D721Med (cell line): ENCODE measurements at places on chromosomes 6 and 20.

- DNase-seq: no peak
These were observed 60.6 kb upstream of the E2F3 start for GRCh38 chr6:20341096-20341495.

GRCh38 chr6:72789145-72789544, 167.3 kb downstream of the KCNQ5 start:
- DNase-seq: no peak

- DNase-seq: no peak
These were observed 78.6 kb upstream of the PLN start for GRCh38 chr6:118469468-118469867.

- DNase-seq: peak; percentile 73
These were observed at the start of gene COQ3 for GRCh38 chr6:99393698-99394531. TSS of gene COQ3 (minus strand) at chr6:99394195. CDS start at chr6:99394179, 16 bp downstream.

- DNase-seq: no peak
These were observed 5.2 kb downstream of the SYTL3 start for GRCh38 chr6:158654960-158655489.

GRCh38 chr20:29873946-29874345, 1383.5 kb upstream of the DEFB115 start:
- no peak for DNase-seq

DNA sequence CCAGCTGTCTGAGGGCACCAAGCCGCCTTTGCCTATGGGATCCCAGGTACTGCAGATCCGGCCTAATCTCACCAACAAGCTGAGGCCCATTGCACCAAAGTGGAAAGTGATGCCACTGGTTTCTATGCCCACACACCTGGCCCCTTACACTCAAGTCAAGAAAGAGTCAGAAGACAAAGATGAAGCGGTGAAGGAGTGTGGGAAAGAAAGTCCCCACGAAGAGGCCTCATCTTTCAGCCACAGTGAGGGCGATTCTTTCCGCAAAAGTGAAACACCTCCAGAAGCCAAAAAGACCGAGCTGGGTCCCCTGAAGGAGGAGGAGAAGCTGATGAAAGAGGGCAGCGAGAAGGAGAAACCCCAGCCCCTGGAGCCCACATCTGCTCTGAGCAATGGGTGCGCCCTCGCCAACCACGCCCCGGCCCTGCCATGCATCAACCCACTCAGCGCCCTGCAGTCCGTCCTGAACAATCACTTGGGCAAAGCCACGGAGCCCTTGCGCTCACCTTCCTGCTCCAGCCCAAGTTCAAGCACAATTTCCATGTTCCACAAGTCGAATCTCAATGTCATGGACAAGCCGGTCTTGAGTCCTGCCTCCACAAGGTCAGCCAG, 283.0 kb downstream of the TSHZ2 start:
- DNase-seq: no peak

GRCh38 chr20:62133051-62133845, 9.9 kb downstream of the PSMA7 start:
- no peak for DNase-seq

DNA sequence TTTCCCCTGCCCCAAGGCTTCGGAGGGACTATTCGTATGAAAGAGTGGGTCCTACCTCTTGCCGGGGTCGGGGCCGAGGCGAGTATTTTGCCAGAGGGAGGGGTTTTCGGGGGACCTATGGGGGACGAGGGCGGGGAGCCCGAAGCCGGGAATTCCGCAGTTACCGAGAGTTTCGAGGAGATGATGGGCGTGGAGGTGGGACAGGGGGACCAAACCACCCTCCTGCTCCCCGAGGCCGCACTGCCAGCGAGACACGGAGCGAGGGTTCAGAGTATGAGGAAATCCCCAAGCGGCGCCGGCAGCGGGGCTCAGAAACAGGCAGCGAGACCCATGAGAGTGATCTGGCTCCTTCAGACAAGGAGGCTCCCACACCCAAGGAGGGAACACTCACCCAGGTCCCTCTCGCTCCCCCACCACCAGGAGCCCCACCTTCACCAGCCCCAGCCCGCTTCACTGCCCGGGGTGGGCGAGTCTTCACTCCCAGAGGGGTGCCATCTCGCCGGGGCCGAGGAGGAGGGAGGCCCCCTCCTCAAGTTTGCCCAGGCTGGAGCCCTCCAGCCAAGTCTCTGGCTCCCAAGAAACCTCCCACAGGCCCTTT, 11.3 kb downstream of the PRRC2A start:
- DNase-seq: no peak

GRCh38 chr20:13002251-13002650, 6.5 kb upstream of the SPTLC3 start:
- DNase-seq: no peak

DNA sequence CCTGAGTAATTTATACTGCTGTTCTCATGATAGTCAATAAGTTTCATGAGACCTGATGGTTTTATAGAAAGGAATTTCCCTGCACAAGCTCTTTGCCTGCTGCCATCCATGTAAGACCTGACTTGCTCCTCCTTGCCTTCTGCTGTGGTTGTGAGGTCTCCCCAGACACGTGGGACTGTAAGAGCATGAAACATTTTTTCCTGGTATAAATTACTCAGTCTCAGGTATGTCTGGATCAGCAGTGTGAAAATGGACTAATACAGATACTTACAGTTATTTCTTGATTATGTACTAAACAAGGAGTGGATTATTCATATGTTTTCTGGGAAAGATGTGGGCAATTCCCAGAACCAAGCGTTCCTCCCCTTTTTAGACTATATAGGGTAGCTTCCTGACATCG, 1.9 kb upstream of the TRIM38 start:
- DNase-seq: no peak

GRCh38 chr6:31070711-31071197, 41.6 kb downstream of the C6orf15 start:
- no peak for DNase-seq

DNA sequence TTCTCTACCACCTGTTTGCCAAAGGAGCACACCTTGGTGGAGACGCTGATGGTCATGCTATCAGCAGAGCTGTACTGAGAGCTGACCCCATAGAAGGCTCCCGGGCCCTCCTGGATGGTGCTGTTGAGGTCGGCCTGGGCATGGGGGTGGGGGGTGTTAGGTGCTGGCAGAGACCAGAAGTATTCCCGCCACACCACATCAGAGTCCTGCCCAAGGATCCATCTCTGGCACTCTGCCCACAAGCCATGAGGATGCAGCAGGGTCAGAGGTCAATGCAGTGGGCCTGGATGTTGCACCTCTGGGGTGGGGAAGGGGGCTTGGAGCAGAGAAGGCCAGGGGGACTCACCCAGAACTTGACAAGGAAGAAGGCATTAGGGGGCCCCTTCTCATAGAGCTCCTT, 7.4 kb downstream of the RPL10A start:
- DNase-seq: no peak

- no peak for DNase-seq
These were observed 634.8 kb upstream of the CITED2 start for GRCh38 chr6:140009286-140009685.

DNA sequence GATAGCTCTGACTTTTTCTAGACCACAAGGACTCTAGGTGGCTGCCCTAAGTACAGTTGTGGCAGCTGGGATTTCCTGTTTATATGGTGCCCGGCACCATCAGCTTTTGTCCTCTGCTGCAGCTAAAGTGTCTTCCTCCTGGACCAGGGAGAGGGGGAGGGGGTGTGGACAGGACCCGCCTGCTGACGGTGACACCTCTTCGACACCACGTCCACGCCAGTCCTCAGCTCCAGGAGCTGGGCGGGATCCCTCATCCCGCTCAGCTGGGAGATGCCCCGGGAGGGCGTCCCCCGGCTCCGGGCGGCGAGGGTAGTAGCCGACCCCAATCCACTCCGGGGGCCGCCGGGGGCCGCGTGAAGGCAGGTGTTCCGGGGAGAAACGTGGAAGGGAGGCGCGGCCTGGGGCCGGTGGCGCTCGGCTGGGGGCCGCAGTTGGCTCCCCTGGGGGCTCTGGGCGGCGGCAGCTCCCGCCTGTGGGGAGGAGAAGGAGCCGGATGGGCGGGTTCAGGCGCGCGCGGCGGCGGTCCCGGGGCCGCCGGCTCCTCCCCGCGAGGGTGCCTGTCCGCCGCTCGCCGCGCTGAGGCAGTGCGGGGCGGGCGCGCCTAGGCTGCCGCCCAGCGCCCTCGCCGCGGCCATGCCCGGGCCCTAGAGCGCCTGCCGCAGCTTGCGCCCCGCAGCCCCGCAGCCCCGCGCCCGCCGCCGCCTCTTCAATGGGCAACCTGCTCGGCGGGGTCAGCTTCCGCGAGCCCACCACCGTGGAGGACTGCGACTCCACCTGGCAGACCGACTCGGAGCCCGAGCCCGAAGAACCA, at the start of gene OGFRL1:
TSS of gene OGFRL1 (plus strand) at position 584 of the 811 bp plus-strand sequence. CDS start at position 710, 126 bp downstream.
- peak; percentile 44 for DNase-seq

DNA sequence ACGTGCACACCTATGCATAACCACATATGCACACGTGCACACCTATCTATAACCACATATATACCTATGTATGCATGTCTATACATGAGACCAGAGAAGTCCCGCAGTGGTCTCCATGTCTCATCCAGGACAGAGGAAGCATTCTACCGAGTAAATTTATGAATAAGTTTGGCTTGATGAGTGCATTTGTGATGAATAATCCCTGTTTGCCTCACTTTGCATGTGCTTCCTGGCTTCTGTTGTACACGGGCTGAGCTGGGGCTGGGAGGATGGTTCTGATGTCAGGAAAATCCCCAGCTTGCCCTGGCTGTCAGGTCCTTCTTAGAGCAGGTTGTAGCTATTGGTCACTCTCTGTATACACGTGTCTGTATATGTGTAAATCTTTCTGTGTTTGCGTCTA, 157.6 kb upstream of the RPS6KA2 start:
- no peak for DNase-seq

DNA sequence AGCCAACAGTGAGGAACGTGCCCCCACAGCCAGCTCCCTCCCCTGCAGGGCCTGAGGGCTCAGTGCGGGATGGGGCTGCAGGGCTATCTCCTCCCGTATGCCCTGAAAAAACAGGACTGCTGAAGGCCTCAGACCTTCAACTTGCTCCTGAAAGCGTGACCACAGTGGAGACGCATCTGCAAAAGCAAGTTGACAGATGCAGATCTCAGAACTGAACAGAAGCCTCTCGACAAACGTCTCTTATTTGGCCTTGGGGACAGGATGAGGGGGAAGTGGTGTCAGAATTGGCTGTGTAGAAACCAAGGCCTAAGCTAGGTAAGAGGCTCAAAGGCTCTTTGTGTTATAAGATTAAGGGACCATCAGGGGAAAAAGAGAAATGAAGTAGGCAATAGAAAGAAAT, 120.7 kb upstream of the SLC22A23 start:
- DNase-seq: no peak

GRCh38 chr6:154932515-154933027, 62.5 kb upstream of the TIAM2 start:
- DNase-seq: no peak

DNA sequence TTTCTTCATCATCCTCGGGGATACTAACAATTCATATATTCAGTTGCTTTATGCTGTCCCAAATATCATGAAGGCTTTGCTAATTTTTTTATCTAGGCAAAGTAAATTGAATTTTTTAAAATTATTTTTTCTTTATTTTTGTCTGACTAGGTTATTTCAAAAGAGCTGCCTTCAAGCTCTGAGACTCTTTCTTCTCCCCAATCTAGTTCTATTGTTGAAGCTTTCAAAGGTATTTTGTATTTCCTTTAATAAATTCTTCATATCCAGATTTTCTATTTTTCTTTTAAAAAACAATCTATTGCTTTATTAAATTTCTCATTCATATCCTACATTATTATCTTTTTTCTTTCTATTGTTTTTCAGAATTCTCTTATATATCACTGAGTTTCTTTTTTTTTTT, 16.8 kb downstream of the TRIM15 start:
- DNase-seq: no peak

GRCh38 chr20:35616465-35617396, 1.1 kb downstream of the SPAG4 start:
- DNase-seq: no peak

- no peak for DNase-seq
These were observed 27.5 kb upstream of the EMILIN3 start for GRCh38 chr20:41394081-41394480.

GRCh38 chr6:31717499-31718222, 2.5 kb downstream of the LY6G6D start:
- DNase-seq: no peak

DNA sequence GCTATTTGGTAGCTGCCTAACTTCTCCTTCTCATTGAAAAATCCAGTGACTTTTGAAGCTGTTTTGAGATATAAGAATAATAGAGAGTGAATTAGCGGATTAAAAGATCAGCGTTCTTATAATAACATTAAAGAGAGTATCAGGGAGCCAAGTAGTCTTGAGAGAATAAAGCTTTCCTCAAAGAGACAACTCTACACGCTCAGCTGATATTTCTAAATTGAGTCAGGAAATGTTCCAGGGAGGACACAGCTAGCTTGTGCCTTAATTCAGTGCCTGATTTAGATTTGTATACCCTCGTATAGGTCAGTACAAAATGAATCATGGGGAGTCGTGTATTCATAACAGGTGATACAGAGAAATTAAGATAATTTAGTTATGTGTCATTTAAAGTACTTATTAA, 75.1 kb upstream of the QKI start:
- DNase-seq: no peak

GRCh38 chr6:148990403-148990802, 243.6 kb downstream of the UST start:
- no peak for DNase-seq

- no peak for DNase-seq
These were observed 222.8 kb upstream of the CDYL start for GRCh38 chr6:4553387-4553786.
